ENCODE measurements at places on chromosomes 4 and X.

- DNase-seq, result no peak
- H3K36me3 ChIP-seq, result no peaks in the 10 kb centered on the region
- no peaks in the 10 kb centered on the region for H3K4me1 ChIP-seq
These were observed 8.1 kb downstream of the CSAG1 start for GRCh38 chrX:152725409-152725808.

GRCh38 chrX:53714580-53715345 is 28.2 kb upstream of the HUWE1 start:
- no peak overlapping the region for H3K4me3 ChIP-seq
- H3K36me3 ChIP-seq, result no peaks in the 10 kb centered on the region
- no peaks in the 10 kb centered on the region for H3K27me3 ChIP-seq
- H3K27ac ChIP-seq, result no peak overlapping the region
- no peaks in the 10 kb centered on the region for H3K4me1 ChIP-seq

- no peaks in the 10 kb centered on the region for H3K36me3 ChIP-seq
- H3K27ac ChIP-seq, result no peak overlapping the region
- no peak for DNase-seq
- H3K4me3 ChIP-seq, result no peak overlapping the region
- H3K4me1 ChIP-seq, result no peaks in the 10 kb centered on the region
These were observed 898.8 kb downstream of the C4orf33 start for GRCh38 chr4:129994715-129995114.

DNA sequence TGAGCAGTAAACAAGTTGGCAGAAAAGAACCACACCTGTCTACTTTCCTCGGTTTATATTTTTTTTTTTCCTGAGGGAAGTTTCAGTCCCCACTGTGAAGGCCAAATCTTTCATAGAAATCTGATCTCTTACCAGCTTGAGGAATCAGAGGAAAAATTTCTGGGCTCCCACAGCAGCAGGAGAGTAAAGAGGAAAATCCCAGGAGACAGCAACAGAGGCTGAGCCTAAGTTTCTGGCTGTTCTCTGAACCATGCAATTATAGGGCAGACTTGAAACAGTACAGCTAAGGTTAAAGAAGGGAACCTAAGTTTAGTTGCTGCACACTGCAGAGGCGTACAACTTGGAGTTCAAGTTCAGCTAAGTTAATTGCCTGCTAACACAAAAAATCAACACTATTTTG is 1090.9 kb upstream of the INTU start:
- H3K4me3 ChIP-seq, result no peak overlapping the region
- H3K27ac ChIP-seq, result no peak overlapping the region
- DNase-seq, result no peak
- no peaks in the 10 kb centered on the region for H3K27me3 ChIP-seq

DNA sequence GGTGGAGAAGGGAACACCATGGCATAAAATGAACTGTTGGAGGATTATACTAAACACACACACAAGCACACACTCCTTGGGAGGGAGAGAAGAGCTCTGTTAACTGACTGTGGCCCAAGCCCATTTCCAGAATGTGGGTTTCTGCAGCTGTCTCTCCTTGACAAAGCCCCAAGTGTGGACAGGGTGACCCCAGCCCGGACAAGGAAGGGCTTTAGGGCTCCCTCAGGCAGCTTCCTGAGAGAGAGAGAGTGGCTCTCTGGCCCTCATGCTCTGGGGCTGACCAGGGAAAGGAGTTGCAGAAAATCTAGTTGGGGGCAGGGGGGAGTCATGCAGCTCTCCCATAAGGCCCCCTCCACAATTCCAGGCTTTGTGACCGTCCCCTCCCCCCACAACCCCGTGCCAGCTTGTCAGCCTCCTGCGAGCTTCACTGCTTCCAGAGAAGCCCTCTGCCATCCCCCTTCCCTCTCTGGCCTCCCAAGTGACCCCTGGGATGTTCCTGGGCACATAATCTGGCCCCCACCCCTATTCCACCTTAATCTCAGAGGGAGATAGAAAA is 590 bp downstream of the ARHGEF9 start:
- H3K27me3 ChIP-seq, result no peaks in the 10 kb centered on the region
- H3K4me1 ChIP-seq, result no peaks in the 10 kb centered on the region
- no peaks in the 10 kb centered on the region for H3K36me3 ChIP-seq
- DNase-seq, result no peak

DNA sequence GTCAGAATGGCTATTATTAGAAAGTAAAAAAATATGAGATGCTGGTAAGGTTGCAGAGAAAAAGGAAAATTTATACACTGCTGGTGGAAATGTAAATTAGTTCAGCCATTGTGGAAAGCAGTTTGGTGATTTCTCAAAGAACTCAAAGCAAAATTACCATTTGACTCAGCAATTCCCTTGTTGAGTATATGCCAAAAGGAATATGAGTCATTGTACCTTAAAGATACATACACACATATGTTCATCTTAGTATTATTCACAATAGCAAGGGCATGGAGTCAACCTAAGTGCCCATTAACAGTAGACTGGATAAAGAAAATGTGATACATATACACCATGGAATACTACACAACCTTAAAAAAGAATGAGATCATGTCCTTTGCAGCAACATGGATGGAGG is 148.2 kb downstream of the COMMD8 start:
- no peak overlapping the region for H3K27ac ChIP-seq
- no peaks in the 10 kb centered on the region for H3K27me3 ChIP-seq
- H3K4me3 ChIP-seq, result no peak overlapping the region
- DNase-seq, result no peak
- no peaks in the 10 kb centered on the region for H3K4me1 ChIP-seq

- H3K27ac ChIP-seq, result no peak overlapping the region
- no peaks in the 10 kb centered on the region for H3K36me3 ChIP-seq
- DNase-seq, result peak; percentile 61
- H3K27me3 ChIP-seq, result no peaks in the 10 kb centered on the region
- no peak overlapping the region for H3K4me3 ChIP-seq
These were observed 44.2 kb downstream of the RTL9 start for GRCh38 chrX:110402850-110403221.

GRCh38 chr4:116027311-116027710 is 913.9 kb upstream of the NDST4 start:
- H3K36me3 ChIP-seq, result no peaks in the 10 kb centered on the region
- no peak overlapping the region for H3K27ac ChIP-seq
- peaks cover 6% of the 10 kb centered on the region for H3K4me1 ChIP-seq
- no peaks in the 10 kb centered on the region for H3K27me3 ChIP-seq
- no peak overlapping the region for H3K4me3 ChIP-seq
- DNase-seq, result no peak

DNA sequence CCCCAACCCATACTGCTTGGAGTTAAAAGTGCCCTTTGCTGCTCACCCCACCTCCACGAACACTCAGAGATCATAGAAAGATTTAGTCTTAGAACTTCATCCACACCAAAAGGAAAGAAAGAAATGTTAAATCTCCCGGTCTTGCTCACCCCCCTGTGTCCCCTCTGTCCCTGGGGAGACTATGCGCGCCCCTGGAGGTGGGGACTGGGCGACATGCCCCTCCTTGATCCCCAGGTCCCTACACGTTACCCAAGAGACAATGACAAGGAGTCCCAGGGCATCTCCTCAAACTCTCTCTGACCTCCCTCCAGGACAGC is 620 bp downstream of the ITM2A start:
- peaks cover 2% of the 10 kb centered on the region for H3K4me1 ChIP-seq
- H3K4me3 ChIP-seq, result no peak overlapping the region
- H3K27me3 ChIP-seq, result no peaks in the 10 kb centered on the region
